ENCODE measurements at places on chromosomes 5 and 9. TPM values are rescaled to one million over a fixed set of nuclear protein-coding genes. Genes with fewer than 3 reads are reported as not detected.

The SLC36A2 gene
- total RNA-seq = not detected

The PCDHGA12 gene
- total RNA-seq = 0.80 TPM

The PAEP gene
- total RNA-seq = 0.27 TPM

The SPATA31D4 gene
- not detected for total RNA-seq

The DDX4 gene
- total RNA-seq = not detected

The MZB1 gene
- not detected for total RNA-seq

The F12 gene
- total RNA-seq = 5.5 TPM

The C9orf50 gene
- total RNA-seq = 0.56 TPM

The AK8 gene
- total RNA-seq = 0.68 TPM

The LYSMD3 gene
- 5.2 TPM for total RNA-seq

The DIPK1B gene
- total RNA-seq = 12.7 TPM

The C7 gene
- not detected for total RNA-seq

The IL12B gene
- total RNA-seq = not detected

The HSPB3 gene
- 2.5 TPM for total RNA-seq

The PLK2 gene
- total RNA-seq = 640 TPM

The SLCO6A1 gene
- total RNA-seq = not detected

The IL7R gene
- total RNA-seq = 7.3 TPM

The PIP5KL1 gene
- total RNA-seq = 2.7 TPM

The ECSCR gene
- total RNA-seq = not detected

The GRK6 gene
- total RNA-seq = 38.4 TPM

The F2RL2 gene
- total RNA-seq = 4.0 TPM

The SPATA6L gene
- total RNA-seq = 2.3 TPM

The SPINK7 gene
- not detected for total RNA-seq

The SLC46A2 gene
- not detected for total RNA-seq

The ADGRD2 gene
- total RNA-seq = not detected

The IL9 gene
- not detected for total RNA-seq

The HAPLN1 gene
- total RNA-seq = 170 TPM

The ARID3C gene
- total RNA-seq = 0.11 TPM

The ST8SIA4 gene
- total RNA-seq = 13.3 TPM

The C5orf34 gene
- 8.7 TPM for total RNA-seq

The NMUR2 gene
- total RNA-seq = 0.13 TPM

The HMGCR gene
- total RNA-seq = 53.4 TPM

The PCDHGC5 gene
- total RNA-seq = 1.1 TPM

The LSM11 gene
- 4.8 TPM for total RNA-seq

The FUT7 gene
- total RNA-seq = not detected

The TAF11L3 gene
- not detected for total RNA-seq

The NUTM2G gene
- total RNA-seq = not detected

The RALGPS1 gene
- 3.2 TPM for total RNA-seq

The NOXA1 gene
- 0.56 TPM for total RNA-seq

The TMOD1 gene
- not detected for total RNA-seq

The CDH18 gene
- total RNA-seq = 0.30 TPM

The CCNJL gene
- total RNA-seq = 18.9 TPM

The FGF18 gene
- 0.08 TPM for total RNA-seq

The KIF12 gene
- total RNA-seq = 1.5 TPM

The DMGDH gene
- not detected for total RNA-seq

The SPEF2 gene
- 5.5 TPM for total RNA-seq

The PIP5K1B gene
- total RNA-seq = not detected

The TOPORS gene
- 33.2 TPM for total RNA-seq

The UQCRQ gene
- 380 TPM for total RNA-seq

The ERP44 gene
- 9.7 TPM for total RNA-seq

The KCNT1 gene
- total RNA-seq = not detected

The SCGB3A2 gene
- total RNA-seq = not detected

The LCP2 gene
- 1.1 TPM for total RNA-seq

The TAF11L2 gene
- total RNA-seq = not detected

Data from A375 (cell line).